Foreskin fibroblast (primary cell): ENCODE measurements at places on chromosomes 2 and 18.

- DNase-seq, result no peak
Measured at GRCh38 chr2:167651406-167652151, 595.8 kb downstream of the STK39 start.

DNA sequence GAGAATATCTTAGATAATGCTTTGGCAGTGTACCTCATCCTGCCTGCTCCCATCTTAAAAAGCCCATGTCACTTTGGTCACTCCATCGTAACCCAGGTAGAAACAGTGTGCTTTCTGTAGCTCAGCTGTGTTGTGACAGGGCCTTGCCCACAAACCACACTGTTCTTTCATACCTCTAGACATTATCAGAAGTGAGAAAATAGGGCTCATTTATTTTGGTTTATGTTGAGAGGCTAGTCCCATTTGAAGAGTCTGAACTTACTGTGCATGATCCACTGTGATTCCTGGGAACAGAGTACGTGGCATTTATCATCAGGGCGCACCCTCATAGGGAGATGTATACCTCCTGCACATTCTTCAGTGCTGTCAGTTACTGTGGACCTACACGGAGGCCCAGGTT, 69.7 kb downstream of the FEZ2 start:
- DNase-seq, result no peak

- DNase-seq, result no peak
Measured at GRCh38 chr2:205556357-205556756, 125.9 kb upstream of the NRP2 start.

DNA sequence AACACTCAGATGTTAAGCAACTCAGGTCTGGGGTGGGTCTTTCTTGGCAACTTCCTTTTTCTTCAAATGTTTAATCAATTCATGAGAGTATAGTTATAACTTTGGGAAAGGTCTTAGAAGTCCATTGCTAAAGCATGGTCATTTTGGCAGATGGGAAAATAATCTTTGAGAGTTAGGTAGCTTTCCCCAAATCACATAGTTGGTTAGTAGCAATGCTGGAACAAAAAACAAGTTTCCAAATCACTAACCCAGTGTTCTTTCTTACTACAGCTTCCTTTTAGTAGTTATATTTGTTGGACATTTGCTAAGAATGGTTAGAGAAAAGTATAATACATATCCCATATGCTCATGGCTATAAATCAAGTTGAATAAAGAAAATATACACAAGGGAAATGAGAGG, 185.2 kb upstream of the SLC14A2 start:
- no peak for DNase-seq

DNA sequence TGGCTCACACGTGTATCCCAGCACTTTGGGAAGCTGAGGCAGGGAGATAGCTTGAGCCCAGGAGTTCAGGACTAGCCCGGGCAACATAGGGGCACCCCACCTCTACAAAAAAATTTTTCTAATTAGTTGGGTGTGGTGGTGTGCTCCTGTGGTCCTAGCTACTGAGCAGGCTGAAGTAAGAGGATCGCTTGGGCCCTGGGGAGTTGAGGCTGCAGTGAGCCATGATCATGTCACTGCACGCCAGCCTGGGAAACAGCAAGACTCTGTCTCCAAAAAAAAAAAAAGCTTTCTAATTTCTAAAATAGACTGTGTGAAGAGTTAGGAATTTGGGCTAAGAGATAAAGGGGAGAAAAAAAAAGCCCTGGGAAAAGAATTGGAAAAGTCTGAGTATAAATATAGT, 51.9 kb upstream of the NAB1 start:
- DNase-seq, result no peak

DNA sequence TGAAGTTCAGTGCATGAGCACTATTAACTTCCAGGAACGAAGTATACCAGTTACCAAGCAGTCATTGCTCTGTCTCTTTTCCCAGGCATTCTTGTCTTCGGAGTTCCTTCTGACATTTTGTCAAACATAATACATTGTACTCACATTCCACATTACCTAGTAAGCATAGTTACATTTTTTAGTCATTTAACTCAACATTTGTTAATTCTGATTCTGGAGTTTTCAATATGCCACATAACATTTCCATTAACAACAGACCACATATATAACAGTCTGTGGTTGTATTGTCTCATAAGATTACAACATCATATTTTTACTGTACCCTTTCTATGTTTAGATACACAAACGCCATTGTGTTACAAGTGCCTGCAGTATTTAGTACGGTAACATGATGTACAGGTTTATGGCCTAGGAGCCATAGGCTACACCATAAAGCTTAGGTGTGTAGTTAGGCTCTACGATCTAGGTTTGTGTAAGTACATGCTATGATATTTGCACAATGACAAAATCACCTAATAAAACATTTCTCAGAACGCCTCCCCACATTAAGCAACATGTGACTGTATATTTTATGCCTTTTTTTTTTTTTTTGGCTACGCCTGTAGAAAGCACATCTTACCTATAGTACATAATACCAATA, 187.1 kb downstream of the DYM start:
- no peak for DNase-seq
